ENCODE measurements at places on chromosomes 3 and 15. TPM values are rescaled to one million over a fixed set of nuclear protein-coding genes. Genes with fewer than 3 reads are reported as not detected.

GRCh38 chr3:78140866-78141265, 1101.0 kb downstream of the ROBO2 start:
- no peak for DNase-seq

DNA sequence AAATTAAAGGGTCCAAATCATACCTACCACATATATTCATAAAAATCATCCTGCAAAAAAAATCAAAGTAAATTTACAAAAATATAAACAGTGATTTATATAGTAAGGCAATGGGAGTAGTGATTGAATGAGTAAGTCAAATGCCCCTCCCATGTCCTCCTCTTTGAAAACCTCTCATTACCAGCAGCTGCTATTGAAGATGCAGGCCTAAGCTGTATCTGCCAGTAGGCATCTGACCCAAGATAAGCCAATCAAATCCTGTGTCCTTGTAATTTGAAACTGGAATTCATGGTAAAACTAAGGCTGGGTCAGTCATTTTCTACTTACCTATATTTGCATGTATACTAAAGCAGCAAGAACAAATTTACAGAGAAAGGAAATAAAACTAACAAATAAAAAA, 60.4 kb upstream of the POU1F1 start:
- no peak for DNase-seq

Gene RASL12
- total RNA-seq: 32.8 TPM

- DNase-seq: no peak
These were observed 526 bp downstream of the GPD1L start for GRCh38 chr3:32106929-32107362.

Gene CRBN
- total RNA-seq: 51.9 TPM

DNA sequence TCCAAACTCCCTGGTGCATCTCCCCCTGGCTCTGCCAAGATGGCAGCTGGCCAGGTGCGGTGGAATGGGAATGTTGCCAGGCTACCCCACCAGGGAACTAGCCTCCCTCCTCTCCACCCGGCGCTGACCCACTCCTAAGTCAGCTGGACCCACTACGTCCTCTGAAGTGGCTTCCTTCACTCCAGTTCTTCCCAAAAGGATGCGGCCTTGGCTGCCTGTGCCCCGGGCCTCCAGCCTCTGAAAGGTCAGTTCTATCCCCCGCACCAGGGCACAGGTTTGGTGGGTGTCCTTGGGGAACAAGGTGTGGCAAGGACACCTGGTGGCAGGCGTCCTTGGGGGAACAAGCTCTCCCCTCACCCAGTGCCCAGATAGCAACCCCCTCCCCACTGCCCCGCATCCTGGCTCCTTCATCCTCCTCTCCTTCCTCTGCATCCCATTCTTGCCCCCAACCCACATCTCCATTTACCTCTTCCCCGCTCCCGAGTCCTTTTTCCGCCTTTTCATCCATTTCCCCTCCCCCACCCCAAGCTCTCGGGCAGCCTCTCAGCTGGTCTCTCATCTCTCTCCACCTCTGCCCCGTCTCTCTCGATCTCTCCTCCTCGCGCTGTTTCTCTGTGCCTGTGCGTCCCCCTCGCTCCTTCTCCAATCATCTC, 54.0 kb downstream of the LHFPL4 start:
- DNase-seq: no peak

DNA sequence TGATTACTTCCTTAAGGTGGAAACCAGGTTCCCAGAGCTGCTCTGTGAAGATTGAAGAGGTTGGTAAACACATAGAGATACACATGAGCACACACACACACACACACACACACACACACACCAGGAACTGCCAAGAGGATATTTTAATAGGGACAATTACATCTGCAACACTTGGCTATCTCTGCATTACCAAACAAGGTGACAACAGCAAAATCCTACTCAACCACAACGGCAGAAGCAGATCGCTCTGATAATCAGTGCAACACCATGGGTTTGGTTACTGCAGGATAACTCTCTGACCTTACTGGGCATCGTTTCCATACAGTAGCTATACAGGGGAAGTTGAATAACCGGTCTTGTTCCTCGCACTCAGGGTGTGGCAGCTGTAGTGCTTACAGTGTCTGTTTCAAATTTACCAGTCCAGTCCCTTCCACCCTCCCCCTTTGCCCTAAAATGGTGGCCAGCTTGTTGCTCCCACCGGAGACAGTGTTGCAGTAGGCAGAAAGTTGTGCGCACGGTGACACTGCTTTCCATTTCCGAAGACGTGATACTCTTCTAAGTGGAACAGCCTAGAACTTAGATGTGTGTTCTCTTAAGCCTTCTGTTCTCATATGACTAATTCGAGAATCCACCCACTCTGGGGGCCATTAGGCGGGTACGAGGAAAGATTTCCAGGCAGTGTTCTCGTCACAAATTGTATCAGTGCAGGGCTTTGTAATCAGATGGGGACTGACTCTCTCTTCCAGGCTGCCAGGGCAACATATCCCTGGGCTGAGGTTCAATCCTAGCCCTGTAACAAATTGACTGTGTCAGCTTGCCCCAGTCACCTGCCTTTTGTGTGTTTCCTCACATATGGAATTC, 176.2 kb downstream of the P3H2 start:
- DNase-seq: peak; percentile 80

DNA sequence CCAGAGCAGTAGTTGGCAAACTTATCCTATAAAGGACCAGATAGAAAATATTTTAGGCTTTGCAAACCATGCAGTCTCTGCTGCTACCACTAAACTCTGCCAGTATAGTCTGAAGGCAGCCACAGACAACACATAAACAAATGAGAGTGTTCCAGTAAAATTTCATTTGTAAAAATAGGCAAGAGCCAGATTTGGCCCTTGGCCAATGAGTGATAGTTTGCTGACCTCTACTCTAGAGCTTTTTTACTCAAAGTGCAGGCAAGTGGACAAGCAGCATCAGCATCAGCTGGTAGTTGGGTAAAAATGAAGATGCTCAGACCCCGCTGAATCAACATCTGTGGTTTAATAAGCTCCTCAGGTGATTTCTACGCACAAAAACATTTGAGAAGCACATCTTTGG, 269.8 kb downstream of the NTRK3 start:
- DNase-seq: no peak

Gene SHISA5
- total RNA-seq: 294 TPM

- peak; percentile 54 for DNase-seq
These were observed 551 bp downstream of the NCBP2 start for GRCh38 chr3:196941729-196942225.

Gene FETUB
- total RNA-seq: not detected

GRCh38 chr3:77065750-77066149, 25.9 kb downstream of the ROBO2 start:
- no peak for DNase-seq

DNA sequence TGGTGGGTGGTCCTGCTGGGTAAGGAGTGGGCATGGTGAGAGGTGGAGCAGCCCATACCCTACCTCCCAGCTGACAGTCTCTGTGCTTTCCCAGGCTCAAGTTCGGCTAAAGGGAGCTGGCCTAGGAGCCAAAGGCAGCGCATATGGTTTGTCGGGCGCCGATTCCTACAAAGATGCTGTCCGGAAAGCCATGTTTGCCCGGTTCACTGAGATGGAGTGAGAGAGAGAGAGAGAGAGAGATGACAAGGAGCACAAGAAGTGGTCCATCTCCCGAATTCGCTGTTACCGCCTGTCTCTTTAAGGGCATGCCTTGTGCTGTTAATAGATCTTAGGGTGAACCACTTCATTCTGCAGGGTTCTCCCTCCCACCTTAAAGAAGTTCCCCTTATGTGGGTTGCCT, 29.5 kb downstream of the RBM5 start:
- no peak for DNase-seq

Gene ITIH4
- total RNA-seq: 37.1 TPM

DNA sequence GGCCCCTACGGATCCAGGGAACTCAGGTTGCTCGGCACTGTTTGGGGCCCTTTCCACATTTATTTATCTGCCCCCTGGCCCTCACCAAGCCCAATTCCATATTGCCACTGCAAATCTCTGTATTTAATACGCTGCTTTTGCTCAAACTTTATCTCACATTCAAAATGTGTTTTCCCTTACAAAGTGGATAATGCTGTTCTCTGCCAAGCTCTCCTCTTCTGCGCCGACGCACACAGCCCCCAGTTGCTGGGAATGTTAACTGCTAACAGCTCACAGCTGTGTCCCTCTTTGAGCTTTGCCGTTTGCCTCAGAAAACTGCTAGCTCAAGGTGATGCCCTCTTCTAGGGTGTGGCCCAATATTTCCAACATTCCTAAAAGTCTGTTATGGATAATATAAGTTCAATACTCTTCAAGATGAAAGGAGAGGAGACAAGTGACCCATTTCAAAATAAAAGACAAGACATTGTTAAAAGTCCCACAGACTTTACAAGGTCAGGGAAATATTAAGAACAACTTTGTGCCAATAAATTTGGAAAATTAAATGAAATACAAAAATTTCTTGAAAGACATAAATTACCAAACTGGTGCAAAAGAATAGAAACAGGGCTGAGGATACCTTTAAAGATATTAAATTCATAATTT, 12.6 kb upstream of the FBN1 start:
- DNase-seq: no peak

Gene SLC6A1
- 4.0 TPM for total RNA-seq

Gene ZNF774
- total RNA-seq: 8.9 TPM
